OCI-LY7 (cell line): ENCODE measurements at places on chromosomes 2 and 18. TPM values are rescaled to one million over a fixed set of nuclear protein-coding genes. Genes with fewer than 3 reads are reported as not detected.

DNA sequence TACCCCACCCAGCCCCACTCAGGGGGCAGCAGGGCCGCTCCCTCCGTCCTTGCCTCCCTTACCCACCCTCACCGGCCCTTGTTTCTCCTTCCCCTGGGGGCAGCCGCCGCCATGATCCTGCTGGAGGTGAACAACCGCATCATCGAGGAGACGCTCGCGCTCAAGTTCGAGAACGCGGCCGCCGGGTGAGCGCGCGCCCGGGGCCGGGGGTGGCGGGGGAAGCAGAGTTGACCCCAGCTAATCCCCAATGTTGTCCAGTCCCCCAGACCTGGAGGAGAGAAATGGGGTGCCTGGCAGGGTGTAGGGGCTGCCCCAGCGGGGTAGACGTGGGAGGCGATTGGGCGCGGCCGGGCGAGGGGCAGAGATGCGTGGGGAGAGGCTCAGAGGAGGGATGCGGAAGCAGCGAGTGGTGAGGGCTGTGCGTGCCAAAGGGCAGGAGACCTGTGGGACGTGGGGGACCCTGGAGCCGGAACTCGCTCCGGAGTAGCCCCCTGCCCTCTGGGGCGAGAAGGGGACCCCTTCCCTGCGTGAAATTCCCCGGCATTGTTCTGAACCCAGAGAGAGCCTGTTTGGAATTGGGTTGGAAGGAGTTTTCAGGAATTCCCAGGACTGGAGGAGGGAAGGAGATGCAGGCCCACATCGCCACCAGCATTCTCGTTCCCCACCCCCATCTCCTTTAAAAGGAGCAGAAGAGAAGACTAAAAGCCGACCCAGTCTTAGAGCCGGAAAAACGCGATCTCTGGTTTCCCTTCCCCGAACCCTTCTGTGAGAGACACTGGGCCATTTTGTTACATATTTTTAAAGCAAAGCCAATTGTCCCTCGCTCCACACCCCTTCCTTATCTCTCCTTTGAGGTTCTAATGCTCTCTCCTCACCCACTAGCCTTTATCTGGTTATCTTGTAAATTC, 625 bp downstream of the ARPC2 start:
- peak; percentile 68 for DNase-seq

DNA sequence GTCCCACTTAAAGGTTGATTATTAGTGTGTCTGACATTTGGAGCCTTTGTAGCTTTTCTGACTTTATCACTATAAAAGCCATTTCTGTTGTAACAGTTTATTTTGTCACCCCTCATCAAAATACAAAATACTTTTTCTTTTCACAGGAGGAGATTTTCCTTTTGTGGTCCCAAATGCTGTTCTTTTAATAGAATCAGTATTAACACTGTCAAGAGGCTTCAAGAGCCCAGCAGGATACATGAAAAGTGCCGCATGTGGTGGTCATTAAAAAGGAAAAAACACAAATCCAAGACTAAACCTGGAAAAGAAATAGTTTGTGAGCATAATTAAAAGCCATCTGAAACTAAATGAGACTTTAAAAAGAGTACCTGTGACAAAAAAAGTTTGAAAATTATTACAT, 515.7 kb downstream of the DCDC2C start:
- no peak for DNase-seq

- no peak for DNase-seq
Observed at GRCh38 chr2:20104900-20105545, 53.6 kb upstream of the LAPTM4A start.

DNA sequence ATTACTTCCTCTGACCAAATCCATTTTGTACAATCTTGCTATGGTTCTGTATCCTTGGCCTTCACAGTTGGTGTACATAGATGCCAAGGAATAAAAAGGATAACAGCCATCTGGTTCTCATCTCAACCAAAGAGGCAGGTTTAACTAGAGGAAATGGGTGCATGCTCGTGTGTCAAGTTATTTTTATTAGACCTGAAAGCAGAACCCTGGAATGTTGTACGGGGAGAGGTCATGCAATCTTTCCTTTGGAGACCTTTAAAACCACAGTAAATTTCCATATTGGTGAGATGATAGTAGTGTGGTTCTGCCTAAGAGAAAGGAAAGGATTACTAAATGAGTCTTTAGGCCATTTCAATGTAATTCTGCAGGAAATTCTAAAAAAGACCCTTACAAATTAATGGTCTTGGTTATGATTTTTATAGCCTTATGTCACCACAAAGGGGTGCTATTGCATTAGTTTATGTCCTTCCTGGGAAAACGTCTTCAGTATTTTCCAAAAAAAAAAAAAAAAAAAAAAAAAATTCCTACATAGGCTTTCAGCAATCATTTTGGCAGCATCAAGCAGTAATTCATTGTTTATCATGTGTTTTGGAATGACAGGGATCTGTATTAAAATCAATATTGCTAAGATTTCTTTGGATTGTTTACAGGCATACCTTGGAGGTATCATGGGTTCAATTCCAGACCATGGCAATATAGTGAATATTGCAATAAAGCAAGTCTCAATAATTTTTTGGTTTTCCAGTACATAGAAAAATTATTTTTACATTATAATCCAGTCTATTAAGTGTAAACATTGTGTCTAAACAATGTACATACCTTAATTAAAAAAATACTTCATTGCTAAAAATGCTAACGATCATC, 270.8 kb downstream of the NYAP2 start:
- DNase-seq = peak; percentile 9

- DNase-seq = no peak
Observed at GRCh38 chr2:40240070-40240469, 211.8 kb downstream of the SLC8A1 start.

- no peak for DNase-seq
Observed at GRCh38 chr2:55751966-55752365, 58.3 kb upstream of the PNPT1 start.

GRCh38 chr2:181677912-181678586, 2.3 kb downstream of the NEUROD1 start:
- DNase-seq = no peak

GRCh38 chr2:23400703-23401102, 15.7 kb downstream of the KLHL29 start:
- no peak for DNase-seq

DNA sequence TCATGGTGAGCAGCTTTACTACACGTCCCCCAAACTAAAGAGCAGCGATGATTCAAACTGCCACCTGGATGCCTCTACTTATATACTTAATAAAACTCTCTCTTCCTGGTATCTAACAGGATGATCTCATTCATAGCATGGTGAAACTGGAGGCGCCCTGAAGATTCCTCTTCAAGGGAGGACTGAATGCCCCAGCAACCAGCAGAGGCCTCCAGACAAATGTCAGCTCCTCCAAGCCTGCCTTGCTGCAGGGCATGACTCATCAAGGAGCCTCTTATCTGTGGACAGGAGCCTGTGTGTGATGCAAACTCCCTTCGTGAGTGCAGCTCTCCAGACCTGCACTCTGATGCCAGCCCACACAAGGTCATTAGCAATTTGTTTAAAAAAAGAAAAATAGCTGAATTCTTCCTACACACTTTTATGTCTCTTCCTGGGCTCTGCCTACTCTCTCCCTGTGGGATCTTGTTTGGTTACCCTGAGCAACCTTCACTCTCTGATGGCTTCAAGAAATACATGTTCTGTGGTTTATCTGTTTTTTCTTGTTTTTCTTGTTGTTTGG, 30.2 kb downstream of the LONRF2 start:
- no peak for DNase-seq

DNA sequence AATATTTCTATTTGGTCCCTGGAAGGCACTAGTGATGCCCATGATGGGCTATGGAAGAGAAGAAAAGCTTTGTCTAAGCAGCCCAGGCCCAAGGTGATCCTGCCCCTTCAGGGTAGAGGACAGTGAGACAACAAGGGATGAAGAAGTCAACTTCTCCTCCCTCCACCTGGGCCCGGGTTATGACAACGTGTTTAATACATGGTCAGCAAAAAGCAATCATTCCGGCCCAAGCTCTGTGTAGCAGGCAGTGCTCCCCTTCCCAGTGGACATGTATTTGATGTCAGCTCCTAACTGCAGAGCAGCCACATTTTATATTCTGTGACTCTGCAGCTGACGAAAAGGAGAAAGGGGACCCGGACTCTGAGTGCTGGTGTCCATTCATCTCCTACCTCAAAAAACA, 67.2 kb upstream of the MFF start:
- no peak for DNase-seq

GRCh38 chr2:168698969-168699368, 103.5 kb upstream of the NOSTRIN start:
- no peak for DNase-seq

DNA sequence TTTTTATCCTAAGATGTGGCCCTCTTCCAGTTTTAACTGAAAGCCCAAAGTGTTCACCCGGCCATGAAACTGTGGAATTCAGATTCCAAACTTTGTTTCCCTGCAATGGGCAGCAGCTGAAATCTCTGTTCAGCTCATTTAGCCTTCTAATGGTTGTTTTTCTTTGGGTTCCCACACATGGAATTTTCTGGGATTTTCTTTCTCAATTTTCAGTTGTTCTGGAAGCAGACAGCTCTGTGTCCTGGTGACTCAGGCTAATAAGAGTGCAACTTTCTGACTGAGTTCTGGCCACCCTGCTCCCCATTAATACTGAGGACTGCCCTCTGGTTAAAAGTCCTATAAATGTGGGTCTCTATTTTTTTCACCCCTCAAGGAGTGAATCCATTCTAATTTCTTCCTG, 78.5 kb downstream of the PMS1 start:
- no peak for DNase-seq

GRCh38 chr18:49207361-49207760, 253.1 kb downstream of the DYM start:
- no peak for DNase-seq

DNA sequence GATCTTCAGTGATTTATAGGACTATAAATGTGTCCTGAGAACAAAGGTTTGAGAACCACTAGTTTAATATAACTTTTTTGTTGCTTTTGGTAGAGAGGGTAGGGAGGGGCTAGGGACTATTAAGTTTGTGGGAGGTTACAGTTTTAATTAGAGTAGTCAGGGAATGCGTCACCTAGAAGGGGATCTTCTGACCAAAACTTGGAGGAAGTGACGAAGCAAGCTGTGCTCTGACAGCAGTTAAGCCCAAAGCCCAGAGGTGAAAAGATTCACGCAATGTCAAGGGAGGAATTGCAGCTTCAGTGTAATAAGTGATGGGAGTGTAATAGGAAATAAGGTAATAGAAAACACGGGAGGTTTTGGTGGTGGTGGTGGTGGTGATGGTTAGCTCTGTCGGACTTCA, 8.1 kb downstream of the TDRD15 start:
- DNase-seq = no peak

DNA sequence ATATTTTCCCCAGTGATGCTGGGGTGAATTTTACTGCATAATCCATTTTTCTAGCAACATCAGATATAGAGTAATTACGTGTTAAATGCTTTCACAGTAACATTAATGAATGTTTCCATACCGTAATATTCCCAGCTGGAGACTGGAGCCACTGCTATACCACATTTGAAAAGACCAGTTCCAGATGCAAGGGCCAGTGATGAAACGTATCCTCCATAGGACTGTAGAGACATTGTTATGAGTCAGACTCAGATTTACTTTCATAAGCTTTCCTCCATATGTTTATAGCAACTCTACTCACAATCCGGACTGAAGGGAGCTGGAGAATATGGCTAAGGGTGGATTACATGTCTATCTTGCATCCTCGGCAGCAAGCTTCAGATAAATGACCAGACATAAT, 22.7 kb upstream of the GCG start:
- no peak for DNase-seq

- no peak for DNase-seq
Observed at GRCh38 chr18:61554946-61555361, 221.7 kb downstream of the CDH20 start.

- no peak for DNase-seq
Observed at GRCh38 chr2:240374085-240374907, 61.2 kb upstream of the GPC1 start.

DNA sequence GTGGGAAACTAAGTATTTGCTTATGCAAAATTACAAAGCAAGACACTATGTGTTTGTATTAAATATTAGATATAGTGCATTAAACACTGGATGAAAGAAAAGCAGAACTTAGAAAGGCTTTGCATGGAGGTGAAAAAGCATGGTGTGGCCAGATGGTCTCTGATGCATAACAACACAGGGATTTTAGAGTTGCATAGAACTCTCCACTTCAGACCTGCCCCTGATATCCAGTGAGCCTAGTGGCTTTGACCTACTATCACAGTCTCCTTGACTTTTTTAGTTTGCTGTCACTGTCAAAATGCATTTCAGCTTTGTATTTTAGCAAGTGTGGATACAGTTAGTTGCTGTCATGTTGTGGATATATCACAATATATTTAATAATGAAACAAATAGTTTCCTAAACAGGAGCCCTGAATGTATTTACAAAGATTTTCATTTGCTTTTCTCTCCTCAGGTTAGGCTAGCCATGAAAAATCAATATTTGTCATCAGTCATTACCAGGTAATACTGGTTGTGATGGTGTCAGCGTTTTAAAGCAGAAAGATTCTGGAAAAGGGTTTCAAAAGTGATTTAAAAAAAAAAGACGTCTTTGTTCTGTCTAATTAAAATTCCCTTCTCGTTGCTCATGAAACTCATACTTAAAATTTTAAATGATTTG, 5.2 kb downstream of the CSRNP3 start:
- DNase-seq = no peak

- DNase-seq = no peak
Observed at GRCh38 chr2:7379799-7380198, 462.6 kb downstream of the RNF144A start.

DNA sequence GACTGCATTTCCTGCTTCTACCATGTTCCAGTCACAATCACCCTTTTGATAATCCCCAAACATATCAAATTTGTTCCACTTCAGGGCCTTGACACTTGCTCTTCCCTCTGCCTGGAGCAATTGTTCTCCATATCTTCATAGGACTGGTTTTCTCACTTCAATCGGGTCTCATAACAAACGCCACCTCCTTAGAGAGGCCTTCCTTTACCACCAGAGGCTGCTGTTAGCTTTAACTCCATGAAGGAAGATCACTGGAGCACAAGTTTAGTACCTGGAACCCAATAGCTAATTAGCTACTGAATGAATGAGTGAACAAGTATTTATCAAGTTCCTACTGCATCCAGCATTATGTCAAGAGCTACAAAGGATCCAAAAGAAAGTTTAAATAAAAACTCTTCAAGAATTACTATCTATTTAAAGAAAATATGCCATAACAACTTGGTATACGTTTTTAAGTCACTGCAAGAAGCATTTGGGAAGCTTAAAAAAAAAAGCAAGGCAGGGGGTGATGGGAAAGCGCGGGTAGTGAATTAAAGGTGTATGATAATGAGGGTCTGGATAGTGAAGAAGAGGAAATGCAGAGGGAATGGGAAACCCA, 58.8 kb downstream of the BAZ2B start:
- DNase-seq = peak; percentile 6

Gene GATA6
- total RNA-seq = not detected in 2 replicates

Gene GNAL
- total RNA-seq = 0.25 and 0.28 TPM in 2 replicates

Gene ST6GAL2
- total RNA-seq = not detected in 2 replicates

Gene HOXD10
- total RNA-seq = not detected in 2 replicates

Gene CTNNA2
- 1.2 and 2.7 TPM in 2 replicates for total RNA-seq

Gene TLX2
- total RNA-seq = not detected in 2 replicates
